ENCODE measurements at places on chromosomes 6 and 20. TPM values are rescaled to one million over a fixed set of nuclear protein-coding genes. Genes with fewer than 3 reads are reported as not detected.

The SYCP2 gene
- 1.2 TPM for total RNA-seq

The SNAP91 gene
- total RNA-seq = 0.22 TPM

The OR2H2 gene
- total RNA-seq = not detected

The C20orf96 gene
- 2.4 TPM for total RNA-seq

The RBPJL gene
- not detected for total RNA-seq

The EFCAB8 gene
- total RNA-seq = under 0.01 TPM

The APOBEC2 gene
- total RNA-seq = not detected

GRCh38 chr20:47489448-47489872, 12.2 kb upstream of the NCOA3 start:
- peak; percentile 6 for DNase-seq

- DNase-seq = no peak
Observed at GRCh38 chr6:150830439-150831165, 34.9 kb upstream of the MTHFD1L start.

DNA sequence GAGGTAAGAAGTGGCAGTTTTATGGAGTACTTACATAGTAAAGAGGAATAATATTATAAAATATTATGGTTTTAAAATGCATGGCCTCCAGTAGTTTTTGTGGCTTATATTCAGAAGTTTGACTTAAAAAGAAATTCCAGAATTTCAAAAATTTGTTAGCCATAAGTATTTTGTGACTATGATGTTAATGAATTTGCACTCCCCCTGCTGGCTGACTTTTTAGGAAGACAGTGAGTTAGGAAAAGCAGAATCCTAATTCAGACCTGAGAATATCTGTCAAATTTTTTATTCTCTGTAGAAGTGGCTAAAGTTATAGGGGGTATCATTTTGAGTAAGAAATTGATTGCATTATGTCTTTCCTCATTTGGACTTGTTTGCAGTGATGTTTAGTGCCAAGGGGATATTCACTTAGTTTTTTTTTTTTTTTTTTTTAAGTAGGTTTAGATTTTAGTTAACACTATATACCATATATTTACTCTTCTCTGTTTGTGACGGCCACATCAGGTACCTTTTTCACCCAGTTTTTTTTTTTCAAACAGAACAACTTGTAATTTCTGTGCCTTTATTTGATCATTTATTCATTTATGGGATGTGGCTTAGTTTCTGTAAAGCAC, 40.8 kb downstream of the ZFAND3 start:
- peak; percentile 55 for DNase-seq

GRCh38 chr6:91088515-91088914, 501.6 kb upstream of the MAP3K7 start:
- DNase-seq = no peak

- peak; percentile 68 for DNase-seq
Observed at GRCh38 chr6:12291839-12292604, 1.9 kb downstream of the EDN1 start.

DNA sequence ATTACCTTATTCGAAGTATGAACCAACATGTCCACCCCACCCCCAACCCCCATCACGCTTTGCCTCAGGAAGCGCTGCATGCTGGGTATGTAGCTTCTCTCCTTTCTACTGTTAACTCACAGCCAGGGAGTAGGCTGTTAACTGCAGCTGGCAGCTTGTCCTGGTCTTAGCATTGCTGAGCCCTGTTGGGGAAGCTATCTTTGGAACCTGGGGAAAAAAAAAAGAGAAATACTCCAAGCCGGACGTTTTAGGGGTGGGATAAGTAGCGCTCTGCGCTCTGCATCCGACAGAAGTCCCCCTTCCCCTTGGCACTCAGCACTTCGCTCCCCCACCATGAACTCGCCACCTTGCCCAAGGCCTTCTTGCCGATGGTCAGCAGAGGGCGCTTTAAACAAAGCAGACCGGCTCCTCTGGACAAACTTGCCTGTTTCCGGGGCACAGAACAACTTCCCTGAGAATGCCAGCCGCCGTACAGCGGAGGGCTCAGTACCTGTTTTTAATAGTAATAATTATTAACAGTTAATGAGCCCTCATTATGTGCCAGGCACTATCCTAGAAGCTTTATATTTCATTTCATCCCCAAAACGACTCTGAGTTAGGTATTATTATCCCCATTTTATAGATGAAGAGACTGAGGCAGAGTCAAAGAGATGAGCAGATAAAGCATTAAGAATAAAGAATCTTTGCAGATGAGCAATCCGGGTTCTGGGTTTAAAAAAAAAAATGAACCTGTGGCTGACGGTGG, 35.2 kb upstream of the MDFI start:
- DNase-seq = peak; percentile 83

GRCh38 chr6:2749969-2750600, 637 bp downstream of the MYLK4 start:
- DNase-seq = peak; percentile 66

GRCh38 chr20:4508773-4509172, 212.9 kb upstream of the PRND start:
- no peak for DNase-seq

DNA sequence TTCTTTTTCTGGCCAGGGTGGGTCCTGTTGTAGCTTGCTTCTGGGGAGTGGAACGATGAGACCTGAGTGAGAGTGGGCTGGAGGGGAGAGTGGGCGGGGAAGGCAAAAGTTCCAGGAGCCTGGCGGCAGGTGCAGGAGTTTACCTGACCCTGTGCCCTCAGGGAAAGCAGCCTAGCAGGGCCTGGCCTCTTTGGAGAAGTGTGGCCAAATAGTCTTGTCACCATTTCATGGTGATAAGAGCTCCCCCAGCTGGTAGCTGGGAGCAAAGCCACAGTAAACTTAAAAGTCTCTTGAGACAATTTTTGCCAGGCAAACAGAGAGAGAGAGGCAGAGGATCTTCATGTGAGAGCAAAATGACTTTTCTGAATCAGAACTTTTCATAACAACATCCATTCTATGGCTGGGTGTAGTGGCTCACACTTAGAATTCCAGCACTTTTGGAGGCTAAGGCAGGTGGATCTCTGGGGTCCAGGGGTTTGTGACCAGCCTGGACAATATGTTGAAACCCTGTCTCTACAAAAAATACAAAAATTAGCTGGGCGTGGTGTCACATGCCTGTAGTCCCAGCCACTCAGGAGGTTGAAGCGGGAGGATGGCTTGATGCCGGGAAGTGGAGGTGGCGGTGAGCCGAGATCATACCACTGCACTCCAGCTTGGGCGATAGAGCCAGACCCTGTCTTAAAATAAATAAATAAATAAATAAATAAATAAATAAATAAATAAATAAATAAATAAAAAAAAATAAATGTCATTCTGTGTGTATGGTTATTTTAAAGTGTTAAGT, 161.8 kb upstream of the SCGN start:
- DNase-seq = peak; percentile 72

GRCh38 chr6:38322138-38322537, 317.6 kb downstream of the BTBD9 start:
- peak; percentile 24 for DNase-seq

DNA sequence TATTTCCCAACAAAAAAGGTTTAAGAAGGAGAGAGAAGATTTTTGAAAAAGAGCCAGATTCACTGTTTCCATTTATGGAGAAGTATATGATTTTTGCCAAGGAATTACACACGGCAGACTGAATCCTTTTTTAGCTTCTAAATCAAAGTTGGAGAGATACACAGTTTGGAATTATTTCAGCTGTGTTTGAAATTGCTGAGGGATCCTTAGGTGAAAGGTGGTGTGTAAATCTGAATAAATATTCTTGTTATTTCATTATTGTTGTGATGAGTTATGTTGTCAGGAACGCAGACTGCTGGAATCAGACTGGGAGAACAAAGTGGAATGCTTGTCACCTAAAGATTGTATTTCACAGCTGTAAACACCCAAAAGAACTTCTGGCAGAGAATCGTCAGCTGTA, 168.5 kb upstream of the AKIRIN2 start:
- no peak for DNase-seq

- DNase-seq = no peak
Observed at GRCh38 chr20:44716309-44717106, 1.3 kb downstream of the CCN5 start.

DNA sequence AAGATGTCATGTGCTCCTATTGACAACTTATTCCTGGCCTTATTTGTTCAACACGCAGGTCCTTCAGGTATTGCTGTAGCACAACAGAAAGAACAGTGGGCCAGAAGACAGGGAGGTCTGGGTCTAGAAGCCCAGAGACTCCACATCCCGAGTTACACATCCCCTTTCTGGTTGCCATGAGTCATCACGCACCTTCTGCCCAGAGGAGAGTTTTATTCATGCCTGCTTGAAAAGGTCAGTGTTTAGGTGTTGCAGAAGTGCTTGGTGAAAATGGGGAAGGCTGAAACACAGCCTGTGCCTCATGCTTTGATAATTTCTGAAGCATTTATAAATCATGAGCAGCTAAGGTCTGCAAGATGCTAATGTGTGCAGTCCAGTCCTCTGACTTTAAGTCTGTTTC, 256.4 kb downstream of the GMPR start:
- DNase-seq = no peak

DNA sequence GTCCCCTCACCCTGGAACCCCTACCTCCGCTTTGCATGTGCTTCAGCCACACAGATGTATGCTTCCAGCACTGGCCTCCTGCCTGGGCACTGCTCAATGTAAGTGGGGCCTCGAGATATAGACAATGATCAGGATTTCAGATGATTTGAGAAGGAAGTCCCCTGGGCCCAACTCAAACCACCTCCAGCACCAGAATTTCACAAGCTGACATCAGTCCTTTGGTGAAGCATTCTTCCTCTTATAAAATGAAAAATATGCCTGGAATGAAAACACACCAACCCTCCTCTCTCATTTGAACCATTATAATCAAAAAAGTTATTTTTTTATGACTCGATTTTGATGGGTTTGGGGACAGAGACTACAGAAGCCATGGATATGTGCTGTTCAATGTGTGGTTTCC, 48.5 kb downstream of the BTBD3 start:
- no peak for DNase-seq
